ENCODE measurements at places on chromosomes 7 and 10.

DNA sequence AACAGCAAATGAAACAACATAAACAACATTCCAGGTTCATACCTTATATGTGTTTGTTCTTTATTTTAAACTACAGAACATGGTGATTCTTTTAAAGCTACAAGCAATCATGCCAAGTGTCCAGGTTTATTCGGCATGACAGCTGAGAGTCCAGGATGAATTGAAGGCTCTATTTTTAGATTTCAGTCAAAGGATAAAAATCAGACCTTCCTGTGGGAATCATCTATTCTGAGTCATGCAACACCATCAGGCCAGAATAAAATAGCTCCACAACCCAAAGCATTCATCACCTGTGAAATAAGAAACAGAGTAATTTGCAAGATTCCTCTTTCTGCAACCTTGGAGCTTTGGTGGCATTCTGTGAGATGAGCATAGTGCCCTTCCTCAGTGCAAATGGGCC, 292.4 kb upstream of the MYO3A start:
- DNase-seq, result no peak

DNA sequence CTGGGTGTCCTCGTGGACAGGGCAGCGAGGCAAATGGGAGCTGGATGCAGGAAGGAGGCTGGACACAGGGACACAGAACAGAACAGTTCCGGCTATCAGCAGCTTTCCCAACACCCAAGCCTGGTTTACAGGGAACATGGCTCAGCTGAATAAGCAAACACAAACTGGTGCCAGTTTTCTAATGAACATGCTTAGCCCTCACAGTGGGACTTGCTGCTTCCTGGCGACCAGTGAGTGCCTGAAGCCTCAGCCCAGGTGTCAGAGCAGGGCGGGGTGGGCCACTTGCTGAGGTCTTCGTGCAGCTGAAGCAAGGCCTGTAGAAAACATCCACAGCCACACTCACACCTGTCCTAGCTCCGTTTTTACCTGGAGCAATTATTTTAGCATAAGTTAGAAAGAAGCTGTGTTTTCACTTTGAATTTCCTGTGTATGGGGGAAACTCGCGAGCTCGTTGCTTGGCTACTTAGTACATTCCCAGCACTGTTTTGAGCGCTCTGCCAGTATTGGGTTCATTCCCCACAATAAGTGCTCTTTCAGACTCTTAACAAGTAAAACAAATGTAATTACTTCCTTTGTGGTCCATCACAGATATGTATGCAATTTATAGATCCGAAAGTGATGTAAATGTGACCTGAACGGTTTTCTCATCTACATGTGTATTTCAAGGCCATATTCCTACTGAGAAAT, 261.2 kb upstream of the SHH start:
- no peak for DNase-seq

DNA sequence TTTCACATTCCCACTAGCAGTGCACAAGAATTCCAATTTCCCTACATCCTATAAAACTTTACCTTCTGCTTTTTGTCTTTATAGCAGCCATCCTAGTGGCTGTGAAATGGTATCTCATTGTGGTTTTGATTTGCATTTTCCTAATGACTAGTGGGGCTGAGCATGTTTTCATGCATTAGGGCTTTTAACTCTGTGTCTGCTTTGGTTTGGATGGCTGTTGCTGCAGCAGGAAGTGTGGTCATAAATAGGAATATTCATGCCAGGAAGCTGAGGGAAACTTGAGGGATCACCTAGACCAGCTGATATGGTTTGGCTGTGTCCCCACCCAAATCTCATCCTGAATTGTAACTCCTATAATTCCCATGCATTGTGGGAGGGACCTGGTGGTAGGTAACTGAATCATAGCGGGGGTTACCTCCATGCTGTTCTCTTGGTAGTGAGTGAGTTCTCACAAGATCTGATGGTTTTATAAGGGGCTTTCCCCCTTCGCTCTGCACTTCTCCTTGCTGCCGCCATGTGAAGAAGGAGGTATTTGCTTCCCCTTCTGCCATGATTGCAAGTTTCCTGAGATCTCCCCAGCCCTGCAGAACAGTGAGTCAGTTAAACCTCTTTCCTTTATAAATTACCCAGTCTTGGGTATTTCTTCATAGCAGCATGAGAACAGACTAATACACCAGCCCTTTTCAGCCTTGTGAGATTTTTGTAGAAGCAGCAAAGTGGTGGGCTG, 181.8 kb upstream of the PITRM1 start:
- no peak for DNase-seq

- no peak for DNase-seq
These were observed 351.8 kb downstream of the PTPRN2 start for GRCh38 chr7:158235862-158236261.

DNA sequence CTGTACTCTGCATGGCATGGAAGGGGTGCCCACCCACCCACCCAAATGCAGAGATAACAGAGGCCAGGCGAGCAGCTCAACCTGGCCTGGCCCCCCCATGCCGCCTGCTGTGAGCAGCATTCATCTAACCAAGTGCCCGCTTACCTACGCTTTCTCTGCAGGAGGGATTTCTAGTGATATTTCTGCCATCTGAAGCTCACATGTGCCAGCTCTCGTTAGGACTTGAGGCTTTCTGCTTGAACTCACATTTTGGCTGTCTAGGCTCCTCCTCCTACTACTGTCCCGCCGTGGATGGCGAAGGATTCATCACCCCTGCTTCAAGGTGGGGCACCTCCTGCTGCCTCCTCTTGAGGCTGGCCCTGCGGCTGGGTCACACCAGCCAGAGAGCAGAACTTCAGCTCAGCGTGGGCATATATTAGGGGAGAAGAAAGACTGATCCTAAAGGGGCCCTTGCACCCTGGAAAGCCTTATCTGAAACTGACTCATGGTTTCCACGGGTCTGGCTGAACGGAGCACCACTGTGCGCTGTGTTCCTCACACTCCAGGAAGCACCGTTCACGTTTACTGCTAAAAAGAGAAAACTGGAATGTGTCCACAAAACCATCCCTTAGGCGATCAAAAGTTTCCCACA, 45.5 kb downstream of the CTBP2 start:
- DNase-seq, result no peak

GRCh38 chr10:60291344-60291930, 98.2 kb downstream of the ANK3 start:
- no peak for DNase-seq
